HTR-8/SVneo (cell line): ENCODE measurements at places on chromosomes 6 and 20.

DNA sequence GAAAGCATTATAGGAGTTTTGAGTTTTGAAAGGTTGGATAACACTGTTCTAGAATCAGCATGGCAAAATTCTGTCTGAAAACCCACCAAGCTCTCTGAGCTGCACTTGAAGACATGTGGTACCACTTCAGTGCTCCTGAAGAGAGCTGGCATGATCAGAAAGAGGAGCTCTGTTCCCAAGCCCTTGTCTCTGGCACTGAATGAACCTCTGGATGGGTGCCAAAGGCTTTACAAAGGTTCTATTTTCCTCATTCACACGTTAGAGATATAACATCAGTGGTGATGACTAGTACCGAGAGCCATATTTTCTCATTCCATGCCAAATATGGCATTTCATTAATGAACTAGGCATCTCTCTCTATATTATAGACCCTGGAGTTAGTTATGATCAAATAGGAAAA is 301.8 kb upstream of the ID4 start:
- no peak for DNase-seq

GRCh38 chr6:149463781-149464180 is 21.0 kb downstream of the ZC3H12D start:
- no peak for DNase-seq

DNA sequence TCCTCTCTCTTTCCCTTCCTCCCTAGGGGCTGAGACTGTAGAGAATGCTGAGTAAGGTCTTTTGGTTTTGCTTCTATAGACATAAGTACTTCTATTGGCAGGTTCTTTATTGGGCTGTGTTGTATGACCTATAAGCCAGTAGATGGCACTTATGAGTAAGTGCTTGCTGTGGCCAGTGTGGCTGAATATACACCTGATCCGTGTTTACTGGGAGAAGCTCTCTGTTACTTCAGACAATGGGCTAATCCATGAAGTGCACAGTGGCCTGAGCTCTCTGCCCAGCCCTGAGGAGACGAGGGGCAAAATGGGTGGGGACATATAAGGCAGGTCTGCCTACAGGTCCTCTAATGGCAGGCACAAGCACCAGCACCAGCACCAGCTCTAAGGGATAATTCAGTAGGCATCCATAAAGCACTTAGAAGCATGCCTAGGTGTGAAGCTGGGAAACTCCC is 610.3 kb downstream of the RNF144B start:
- DNase-seq = peak; percentile 32

- DNase-seq = peak; percentile 41
Measured at GRCh38 chr6:125780540-125781313, 10.0 kb upstream of the NCOA7 start.

- DNase-seq = no peak
Measured at GRCh38 chr6:116801971-116802370, 26.9 kb downstream of the GPRC6A start.

- no peak for DNase-seq
Measured at GRCh38 chr6:138387577-138388368, 10.1 kb downstream of the SMIM28 start.

DNA sequence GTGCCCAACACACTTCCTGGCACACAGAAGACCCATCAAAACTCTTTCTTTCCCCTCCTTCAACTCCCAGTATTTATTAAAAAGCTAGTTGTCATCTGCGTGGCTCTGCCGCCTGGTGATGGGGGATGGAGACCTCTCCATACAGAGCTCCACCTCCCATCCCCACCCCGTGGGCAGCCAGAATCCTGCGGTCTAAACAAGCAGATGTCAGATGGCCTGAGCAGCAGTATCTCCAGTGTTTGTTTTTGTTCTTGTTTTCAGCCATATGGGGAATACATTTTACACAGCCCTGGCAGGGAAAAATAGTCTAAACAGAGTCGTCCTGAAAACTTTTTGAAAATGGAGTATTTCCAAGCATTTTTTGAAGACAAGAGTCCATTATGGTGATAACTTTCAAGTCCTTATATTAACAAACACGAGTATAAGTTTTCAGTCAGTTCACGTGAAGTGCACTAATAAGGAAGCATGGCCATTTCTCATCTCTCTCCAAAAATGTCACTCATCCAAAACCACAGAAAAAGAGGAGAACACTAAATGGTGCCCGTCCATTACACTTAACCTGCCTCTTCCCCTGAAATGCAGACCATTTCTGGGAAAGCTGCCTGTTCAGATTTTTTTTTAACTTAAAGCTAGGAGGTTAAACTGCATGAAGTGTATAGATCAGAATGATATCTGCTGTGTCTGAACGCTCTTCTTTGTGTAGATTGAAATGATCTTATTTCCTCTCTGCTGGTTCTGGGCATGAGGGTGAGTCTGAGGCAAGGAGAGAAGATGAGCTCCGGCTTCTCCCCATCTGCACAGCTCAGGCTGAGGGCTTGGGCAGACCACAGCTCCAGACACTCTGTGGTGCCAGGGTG is 91.0 kb downstream of the TCP11 start:
- DNase-seq = no peak

GRCh38 chr6:142381181-142381580 is 79.4 kb downstream of the ADGRG6 start:
- DNase-seq = no peak

- DNase-seq = peak; percentile 8
Measured at GRCh38 chr6:84967389-84967788, 203.0 kb upstream of the TBX18 start.

- no peak for DNase-seq
Measured at GRCh38 chr6:14674458-14674857, 556.9 kb downstream of the CD83 start.

DNA sequence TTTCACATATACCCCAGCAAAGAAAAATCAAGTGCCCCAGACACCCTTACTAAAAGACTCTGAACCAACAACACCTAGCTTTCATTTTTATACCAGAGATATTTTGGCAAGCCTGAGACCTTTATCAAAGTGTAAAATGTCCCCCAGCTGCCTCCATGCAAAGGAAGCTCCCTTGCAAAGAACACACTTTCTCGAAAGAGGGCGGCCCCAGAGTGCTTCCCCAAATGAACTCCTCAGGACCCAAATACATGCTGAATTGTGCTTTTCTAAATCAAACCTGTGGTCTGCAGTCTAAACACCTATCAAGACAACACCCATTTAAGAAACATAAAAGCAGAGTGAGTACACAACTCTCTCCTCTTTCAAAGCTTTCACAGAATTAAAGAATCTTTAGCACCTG is 490 bp downstream of the IPCEF1 start:
- no peak for DNase-seq

- no peak for DNase-seq
Measured at GRCh38 chr20:32649697-32650400, 23.9 kb downstream of the C20orf203 start.
